NCI-H1105 (cell line): ENCODE measurements at places on chromosomes 3 and 15.

DNA sequence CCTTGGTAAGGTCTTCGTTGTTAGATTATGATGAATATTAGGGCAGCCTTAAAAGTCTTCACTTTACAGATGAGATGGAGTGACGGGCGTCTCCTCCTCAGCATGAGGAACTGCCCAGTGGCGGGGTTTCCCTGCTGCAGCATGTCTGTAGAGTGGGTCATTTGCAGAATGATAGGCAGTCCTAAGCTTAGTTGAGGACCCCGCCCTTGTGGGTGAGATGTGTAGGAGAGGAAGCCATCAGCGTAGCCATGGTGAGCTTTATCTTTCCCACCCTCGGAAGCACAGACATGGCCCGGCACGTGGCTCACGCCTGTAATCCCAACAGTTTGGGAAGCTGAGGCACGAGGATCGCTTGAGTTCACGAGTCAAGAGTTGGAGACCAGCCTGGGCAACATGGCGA, 877 bp downstream of the NIT2 start:
- DNase-seq = no peak

GRCh38 chr3:125443923-125444322, 68.8 kb upstream of the ZNF148 start:
- DNase-seq = no peak

DNA sequence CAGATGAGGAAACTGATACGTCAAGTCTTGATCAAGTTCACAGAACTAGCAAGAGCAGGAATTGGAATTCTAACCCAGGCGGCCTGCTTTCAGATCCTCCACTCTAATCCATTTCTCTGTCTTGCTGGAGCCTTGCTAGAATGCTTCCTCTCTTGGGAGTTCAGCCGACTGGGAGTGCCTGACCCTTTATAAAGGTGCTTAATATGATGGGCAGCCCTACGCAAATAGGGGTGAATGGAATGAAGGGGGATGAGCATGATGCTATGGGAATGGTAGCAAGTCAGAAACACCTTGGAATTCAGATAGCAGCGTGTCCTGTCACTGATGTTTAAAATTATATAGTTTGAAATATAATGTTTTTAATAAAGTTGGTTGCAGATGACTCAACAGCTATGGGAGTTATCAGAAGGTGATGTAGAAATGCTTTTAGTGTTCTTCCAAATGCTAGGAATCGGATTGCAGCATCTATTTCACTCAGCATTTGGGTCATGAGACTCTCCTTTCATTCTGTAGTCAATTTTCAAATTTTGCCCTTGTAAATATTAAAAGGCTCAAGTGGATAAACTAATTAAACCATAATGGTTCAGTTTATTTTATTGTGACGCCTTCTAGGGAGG, 150.7 kb downstream of the FNDC3B start:
- DNase-seq = no peak

GRCh38 chr15:40536501-40536900, 28.3 kb downstream of the CCDC32 start:
- no peak for DNase-seq

GRCh38 chr15:70400766-70401541, 303.2 kb upstream of the TLE3 start:
- no peak for DNase-seq

DNA sequence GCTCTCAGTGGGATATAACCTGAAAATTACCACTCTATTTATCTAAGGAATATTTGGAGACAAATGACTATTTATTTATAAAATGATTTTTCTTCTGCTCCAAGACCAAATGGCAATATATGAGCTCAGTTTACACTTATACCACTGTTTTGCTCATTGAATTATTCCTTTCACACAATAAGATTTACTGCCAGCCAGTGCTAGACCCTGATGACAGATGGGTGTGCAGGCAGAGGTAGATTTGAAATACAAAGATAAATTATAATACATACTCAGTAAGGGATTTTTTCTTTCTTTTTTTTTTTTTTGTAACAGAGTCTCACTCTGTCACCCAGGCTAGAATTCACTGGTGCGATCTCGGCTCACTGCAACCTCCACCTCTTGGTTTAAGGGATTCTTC, 980.3 kb downstream of the EPHA3 start:
- no peak for DNase-seq

DNA sequence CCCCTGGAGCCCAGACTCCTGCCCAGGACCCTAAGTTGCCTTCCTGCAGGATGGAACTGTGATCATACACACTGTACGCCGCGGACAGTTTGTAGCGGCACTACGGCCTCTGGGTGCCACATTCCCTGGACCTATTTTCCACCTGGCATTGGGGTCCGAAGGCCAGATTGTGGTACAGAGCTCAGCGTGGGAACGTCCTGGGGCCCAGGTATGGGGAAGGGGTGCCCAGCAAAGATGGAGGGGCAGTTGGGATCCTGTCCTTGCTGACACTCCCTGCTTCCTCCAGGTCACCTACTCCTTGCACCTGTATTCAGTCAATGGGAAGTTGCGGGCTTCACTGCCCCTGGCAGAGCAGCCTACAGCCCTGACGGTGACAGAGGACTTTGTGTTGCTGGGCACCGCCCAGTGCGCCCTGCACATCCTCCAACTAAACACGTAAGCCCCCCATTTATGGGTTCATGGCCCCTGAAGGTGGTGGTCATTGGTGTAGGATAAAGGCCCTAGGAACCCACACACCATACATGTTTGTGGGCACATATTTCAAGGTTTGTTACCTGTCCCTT, 28.8 kb downstream of the NBEAL2 start:
- DNase-seq = no peak

- DNase-seq = no peak
Measured at GRCh38 chr15:63946524-63947065, 99.7 kb downstream of the DAPK2 start.

- peak; percentile 33 for DNase-seq
Measured at GRCh38 chr3:141876891-141877621, 613 bp downstream of the ATP1B3 start.

- DNase-seq = no peak
Measured at GRCh38 chr3:52210550-52211046, 12.6 kb downstream of the ALAS1 start.

DNA sequence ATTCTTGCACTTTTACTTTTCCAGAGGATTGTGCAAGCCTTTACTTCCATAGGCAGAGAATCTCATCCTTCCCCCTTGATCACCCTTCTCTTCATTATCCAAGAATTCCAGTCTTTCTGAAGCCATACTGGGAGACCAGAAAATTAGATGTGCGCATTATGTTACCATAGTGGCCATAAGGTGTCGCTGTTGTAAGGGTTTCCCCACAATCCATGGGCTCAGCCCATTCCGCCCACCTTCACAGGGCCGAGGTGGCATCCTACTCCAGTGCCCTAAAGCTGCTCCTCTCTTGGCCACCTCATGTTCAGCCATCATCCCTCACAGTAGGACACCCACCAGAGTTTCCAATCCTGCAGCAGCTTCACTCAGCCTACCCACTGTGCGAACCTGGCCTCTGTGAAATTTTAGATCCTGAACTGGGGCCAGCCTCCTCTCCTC, 35.0 kb downstream of the CTSH start:
- DNase-seq = no peak

GRCh38 chr3:46280105-46280797, 38.0 kb downstream of the CCR3 start:
- DNase-seq = no peak

DNA sequence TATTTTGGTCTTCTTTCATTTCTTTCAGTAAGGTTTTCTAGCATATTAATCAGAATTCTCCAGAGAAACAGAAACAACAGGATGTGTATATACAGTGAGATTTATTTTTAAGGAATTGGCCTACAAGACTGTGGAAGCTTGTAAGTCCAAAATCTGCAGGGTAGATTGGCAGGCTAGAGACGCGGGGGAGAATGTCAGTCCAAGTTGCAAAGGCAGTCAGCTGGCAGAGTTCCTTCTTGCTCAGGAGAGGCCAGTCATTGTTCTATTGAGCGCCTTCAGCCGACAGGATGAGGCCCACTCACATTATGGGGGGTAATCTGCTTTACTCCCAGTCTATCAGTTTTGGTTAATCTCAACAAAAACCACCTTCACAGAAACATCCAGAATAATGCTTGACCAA, 133.4 kb upstream of the UBE3A start:
- no peak for DNase-seq

DNA sequence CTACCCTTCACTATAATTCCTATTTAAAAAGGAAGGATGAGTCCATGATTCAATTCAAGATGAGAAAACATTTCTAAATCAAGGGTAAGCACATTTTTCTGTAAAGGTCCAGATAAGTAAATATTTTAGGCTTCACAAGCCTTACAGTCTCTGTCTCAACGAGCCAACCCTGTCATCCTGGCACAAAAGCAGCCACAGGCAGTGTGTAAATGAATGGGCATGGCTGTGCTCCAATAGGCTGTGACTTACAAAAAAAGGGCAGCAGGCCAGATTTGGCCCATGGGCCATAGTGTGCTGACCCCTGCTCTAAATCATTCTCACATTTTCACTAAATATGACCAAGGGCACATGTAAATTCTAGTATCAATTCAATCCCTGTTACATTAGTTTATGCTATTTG, 200.4 kb downstream of the WNT5A start:
- DNase-seq = no peak

DNA sequence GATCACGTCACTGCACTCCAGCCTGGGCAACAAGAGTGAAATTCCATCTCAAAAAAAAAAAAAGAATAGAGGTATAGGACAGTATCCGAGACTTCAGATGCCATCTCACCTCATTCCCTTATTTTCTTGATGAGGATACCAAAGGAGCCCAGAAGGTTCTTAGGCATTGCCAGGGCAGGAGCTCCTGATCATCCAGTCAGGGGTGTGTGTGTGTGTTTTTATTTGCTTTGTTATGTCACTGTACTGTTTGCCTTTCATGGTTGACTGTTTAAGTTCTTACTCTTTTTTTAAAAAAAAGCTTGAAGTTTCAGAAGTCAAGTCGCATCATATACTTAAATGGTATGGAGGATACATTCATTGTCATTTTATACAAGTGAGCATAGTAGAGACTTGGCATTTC, 140.0 kb upstream of the BHLHE40 start:
- DNase-seq = no peak

GRCh38 chr3:23106666-23107065, 96.5 kb upstream of the UBE2E2 start:
- DNase-seq = no peak

GRCh38 chr3:38960042-38960622, 91.6 kb downstream of the SCN11A start:
- no peak for DNase-seq

DNA sequence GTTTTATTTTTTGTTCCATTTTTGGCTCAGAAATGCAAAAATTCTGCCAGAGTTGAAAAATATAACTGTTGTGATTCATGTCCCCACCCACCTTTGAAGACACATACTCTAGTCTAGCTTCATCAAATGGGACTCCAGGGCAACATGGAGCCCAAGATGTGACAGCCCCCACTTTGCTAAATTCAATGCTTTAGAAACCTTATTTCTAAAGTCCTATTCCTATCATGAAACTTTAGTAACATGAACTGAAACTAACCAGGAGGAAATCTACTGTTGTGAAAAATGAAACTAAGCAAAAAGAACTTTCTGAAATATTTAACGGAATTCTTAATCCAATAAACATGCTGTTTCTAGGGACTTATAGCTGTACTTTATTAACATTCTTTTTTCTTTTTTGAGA, 20.3 kb downstream of the UBP1 start:
- DNase-seq = no peak

DNA sequence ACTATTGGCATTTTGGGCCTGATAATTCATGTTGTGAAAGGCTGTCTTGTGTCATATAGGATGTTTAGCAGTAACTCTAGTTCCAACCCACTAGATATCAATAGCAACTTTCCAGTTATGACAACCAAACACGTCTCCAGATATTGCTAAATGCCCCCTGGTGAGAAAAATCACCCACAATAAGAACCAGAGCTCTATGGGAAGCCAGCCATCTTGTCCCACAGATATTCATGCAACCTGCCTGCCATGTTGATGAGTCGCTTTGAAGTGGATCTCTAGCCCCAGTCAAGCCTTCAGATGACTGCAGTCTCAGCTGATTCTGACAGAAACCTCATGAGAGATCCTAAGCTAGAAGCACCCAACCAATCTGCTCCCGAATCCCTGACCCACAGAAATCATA, 5.6 kb upstream of the TNIK start:
- no peak for DNase-seq

- no peak for DNase-seq
Measured at GRCh38 chr3:99439892-99440291, 198.5 kb upstream of the COL8A1 start.

GRCh38 chr15:53412542-53412941, 346.9 kb downstream of the WDR72 start:
- no peak for DNase-seq

DNA sequence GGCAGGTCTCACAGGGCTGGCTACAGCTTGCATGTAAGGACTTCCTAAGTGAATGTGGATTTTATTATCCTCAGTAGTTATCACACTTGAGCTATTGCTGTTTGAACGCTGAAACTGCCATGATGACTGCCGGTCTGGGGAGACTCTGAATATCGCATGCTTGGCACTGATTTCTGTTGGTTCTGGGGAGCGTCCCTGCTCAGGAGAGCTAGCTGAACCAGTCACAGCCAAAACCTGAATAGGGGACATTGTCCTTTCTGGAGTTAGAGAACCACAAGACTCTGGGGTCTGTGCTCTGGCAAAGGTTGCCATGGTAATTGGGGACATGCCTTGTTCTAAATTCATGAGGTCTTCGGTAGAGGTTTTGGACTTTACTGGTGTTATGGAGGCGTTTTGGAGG, 30.8 kb downstream of the CMSS1 start:
- no peak for DNase-seq

- DNase-seq = no peak
Measured at GRCh38 chr3:50459785-50460184, 43.6 kb downstream of the CACNA2D2 start.

- DNase-seq = no peak
Measured at GRCh38 chr3:133573629-133574194, at the start of gene CDV3. TSS of gene CDV3 (plus strand) at chr3:133573686. CDS start at chr3:133574045, 359 bp downstream.

- DNase-seq = no peak
Measured at GRCh38 chr3:192171213-192171612, 556.1 kb downstream of the FGF12 start.

GRCh38 chr15:22956978-22957260, 23.2 kb downstream of the CYFIP1 start:
- no peak for DNase-seq

DNA sequence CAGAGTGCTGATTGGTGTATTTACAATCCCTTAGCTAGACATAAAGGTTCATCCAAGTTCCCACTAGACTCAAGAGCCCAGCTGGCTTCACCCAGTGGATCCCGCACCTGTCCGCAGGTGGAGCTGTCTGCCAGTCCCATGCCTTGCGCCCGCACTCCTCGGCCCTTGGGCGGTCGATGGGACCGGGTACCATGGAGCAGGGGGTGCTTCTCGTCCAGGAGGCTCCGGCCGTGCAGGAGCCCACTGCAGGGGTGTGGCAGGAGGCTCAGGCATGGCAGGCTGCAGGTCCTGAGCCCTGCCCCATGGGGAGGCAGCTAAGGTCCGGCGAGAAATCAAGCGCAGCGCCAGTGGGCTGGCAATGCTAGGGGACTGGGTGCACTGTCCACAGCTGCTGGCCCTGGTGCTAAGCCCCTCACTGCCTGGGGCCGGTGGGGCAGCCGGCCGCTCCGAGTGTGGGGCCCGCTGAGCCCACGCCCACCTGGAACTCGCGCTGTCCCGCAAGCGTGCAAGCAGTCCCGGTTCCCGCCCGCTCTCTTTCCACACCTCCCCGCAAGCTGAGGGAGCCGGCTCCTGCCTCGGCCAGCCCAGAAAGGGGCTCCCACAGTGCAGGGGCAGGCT, 1206.3 kb downstream of the OTOL1 start:
- DNase-seq = no peak

GRCh38 chr3:63325386-63325785, 47.3 kb downstream of the SYNPR start:
- no peak for DNase-seq

GRCh38 chr15:58704155-58704865, 45.2 kb downstream of the ADAM10 start:
- DNase-seq = no peak

GRCh38 chr15:65638681-65639089, 16.9 kb downstream of the SLC24A1 start:
- DNase-seq = peak; percentile 71
